ENCODE measurements at places on chromosomes 2 and 18.

- no peak for DNase-seq
Measured at GRCh38 chr2:120914839-120915521, 179.3 kb downstream of the GLI2 start.

DNA sequence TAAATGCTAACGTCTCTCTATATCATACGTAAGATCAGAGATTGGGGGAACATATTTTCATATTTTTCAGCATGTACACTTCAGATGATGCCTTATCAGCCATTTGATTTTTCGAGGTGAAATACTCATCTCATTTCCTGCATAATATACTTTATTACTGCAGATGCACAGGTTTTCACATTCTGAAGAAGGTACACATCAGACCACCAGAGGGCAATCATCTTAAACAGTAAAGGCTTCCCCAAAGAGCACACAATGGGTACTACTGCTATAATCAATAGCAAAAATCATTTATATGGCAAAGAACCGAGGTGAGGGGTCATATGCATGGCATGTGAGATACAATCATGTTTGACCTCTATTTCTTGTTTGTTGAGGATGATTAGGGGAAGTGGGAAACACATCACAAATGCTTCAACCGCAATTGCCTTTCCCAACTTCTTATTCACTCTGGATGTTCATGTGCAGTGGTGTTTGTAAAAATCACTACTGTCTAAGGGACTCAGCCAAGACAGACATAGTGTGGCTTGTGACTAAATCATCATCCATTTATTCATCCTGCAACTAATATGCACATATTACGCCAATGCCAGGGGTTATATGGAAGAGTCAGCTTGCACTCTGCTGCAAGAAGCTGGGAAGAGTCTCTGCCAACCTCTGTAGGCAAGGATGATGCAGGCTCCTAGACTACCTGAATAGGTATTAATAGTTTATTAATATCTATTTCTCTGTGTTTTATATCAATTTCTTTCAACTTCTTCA is 118.7 kb downstream of the EPB41L3 start:
- DNase-seq: no peak

GRCh38 chr2:28047681-28048080 is 157.2 kb downstream of the BABAM2 start:
- no peak for DNase-seq

GRCh38 chr2:191811807-191812602 is 34.9 kb downstream of the CAVIN2 start:
- DNase-seq: no peak

DNA sequence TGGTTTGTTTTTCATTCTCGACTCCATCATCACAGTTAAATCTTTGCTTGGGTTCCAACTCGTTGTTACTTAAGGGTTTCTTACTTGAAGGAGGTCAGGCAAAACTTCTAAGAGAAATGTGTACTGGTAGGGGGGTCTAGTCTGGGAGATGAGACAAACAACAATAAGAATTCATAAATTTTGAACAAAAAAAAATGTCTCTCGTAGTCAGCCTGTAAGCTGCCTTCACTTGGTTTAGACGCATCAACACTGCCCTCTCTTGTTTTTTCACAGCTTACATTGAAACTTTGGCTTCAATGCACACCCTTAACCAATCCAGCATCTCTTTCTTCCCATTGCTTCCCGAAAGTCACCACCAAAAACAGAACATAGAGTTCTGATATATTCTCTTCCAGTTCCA is 576.4 kb upstream of the PIK3C3 start:
- no peak for DNase-seq

GRCh38 chr2:105739426-105739825 is 5.3 kb upstream of the NCK2 start:
- DNase-seq: no peak

- DNase-seq: no peak
Measured at GRCh38 chr2:37688771-37689468, 17.5 kb upstream of the CDC42EP3 start.

DNA sequence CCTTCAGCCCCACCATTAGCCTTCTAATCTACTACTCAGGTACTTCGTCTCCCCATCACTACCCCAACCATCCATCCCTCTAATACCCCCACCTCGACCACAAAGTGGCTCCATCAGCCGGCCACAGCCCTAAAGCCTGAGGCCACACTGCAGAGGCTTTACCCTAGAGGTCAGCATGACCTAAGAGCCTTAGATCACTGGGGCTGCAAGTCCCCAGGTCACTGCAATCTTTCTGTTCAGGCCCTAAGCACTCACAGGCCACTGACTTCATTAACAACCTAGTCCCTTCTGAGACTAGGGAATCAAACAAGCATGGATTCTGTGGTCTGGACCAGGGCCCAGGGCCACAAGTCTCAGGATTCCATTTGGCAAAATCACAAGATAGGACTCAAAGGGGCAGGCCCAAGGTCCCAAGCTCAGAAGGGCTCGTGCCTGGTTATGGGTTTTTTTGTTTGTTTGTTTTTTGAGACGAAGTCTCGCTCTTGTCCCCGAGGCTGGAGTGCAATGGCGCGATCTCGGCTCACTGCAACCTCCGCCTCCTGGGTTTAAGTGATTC is 37.0 kb upstream of the PKDCC start:
- DNase-seq: no peak

DNA sequence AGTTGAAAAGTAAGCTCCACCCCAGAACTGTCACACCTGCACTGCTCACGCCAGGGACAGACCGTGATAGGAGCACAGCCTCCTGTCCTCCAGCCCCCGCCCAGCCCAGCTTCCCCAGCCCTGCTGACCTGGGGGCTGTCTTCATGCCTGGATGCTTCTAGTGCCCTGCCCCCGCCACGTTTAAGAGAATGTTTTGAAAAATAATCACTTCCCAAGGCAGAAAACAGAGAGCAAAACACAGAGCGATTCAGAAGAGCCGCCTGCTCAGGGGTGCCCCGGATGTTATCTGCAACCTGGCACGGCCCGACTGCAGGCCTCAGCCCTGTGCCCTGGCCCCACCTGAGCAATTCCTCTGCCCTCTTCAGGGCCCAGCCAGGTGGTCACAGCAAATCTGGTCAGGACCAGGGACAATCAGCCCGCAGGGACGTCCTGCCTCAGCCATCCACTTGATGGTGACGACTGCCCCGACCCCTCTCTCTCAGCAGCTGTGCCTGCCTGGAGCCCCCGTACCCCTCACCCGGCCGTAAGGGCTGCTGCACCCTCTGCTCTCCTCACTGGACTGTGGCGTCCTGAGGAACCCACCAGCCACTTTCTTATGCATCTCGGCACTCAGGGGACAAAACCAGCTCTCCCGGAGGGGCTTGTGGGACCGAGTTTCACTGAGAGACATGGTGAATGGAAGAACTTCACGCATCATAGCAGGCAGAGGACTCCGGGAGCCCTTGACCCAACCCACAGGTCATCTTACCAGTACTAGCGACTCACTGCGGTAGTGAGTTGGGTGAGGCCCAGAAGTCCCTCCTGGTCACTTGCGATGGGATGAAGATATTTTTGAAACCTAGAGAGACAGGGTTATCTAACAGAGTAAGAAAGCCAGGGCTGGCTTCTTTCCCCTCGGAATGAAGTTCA is 30.2 kb downstream of the ADI1 start:
- no peak for DNase-seq

DNA sequence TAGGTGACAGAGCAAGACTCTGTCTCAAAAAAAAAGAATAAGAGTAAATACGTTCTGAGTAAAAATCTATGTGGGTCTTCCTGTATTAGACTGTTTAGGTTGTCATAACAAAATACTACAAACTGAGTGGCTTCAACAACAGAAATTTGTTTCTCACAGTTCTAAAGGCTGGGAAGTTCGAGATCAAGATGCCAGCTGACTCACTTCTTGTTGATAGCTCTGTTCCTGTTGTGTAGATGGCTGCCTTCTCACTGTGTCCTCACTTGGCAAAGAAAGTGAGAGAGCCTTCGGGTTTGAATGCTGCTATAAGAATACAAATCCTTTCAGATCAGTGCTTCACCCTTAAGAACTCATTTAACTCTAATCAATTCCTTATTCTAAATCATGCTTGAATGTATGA is 430.0 kb upstream of the VWC2L start:
- no peak for DNase-seq

GRCh38 chr2:239343946-239344856 is 56.6 kb downstream of the HDAC4 start:
- no peak for DNase-seq

GRCh38 chr2:219045937-219046550 is 4.7 kb upstream of the CFAP65 start:
- no peak for DNase-seq

- no peak for DNase-seq
Measured at GRCh38 chr2:88656690-88657089, 29.4 kb upstream of the EIF2AK3 start.

Measured in activated CD4-positive, alpha-beta T cell treated with anti-CD3 and anti-CD28 coated beads, Interleukin-2, amount 50 U/mL, for 4 hours (primary cell).